ENCODE measurements at places on chromosomes 7 and 10. TPM values are rescaled to one million over a fixed set of nuclear protein-coding genes. Genes with fewer than 3 reads are reported as not detected.

Gene WEE2
- not detected for total RNA-seq

Gene NMT2
- total RNA-seq = 39.5 TPM

Gene OR2A7
- total RNA-seq = not detected

Gene ADAM8
- 3.8 TPM for total RNA-seq

Gene MALRD1
- total RNA-seq = not detected

Gene GPR26
- total RNA-seq = under 0.01 TPM

Gene MSMB
- not detected for total RNA-seq

Measured in RPMI7951 (cell line).